ENCODE measurements at places on chromosomes 12 and 14.

DNA sequence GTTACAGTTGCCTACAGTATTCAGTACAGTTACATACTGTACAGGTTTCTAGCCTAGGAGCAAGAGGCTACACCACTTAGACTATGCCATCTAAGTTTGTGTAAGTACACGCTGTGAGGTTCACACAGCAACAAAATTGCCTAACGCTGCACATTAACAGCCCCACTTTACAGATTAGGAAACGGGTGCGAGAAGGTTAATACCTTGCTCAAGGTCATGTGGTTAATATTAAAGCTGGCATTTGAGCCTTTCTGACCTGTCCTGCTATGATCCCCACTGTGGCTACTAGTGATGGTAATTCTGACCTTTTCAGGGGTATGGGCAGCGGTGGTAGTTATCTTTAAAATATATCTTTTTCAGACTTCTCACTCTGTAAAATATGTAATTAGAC, 20.9 kb downstream of the ACVR1B start:
- DNase-seq: no peak

DNA sequence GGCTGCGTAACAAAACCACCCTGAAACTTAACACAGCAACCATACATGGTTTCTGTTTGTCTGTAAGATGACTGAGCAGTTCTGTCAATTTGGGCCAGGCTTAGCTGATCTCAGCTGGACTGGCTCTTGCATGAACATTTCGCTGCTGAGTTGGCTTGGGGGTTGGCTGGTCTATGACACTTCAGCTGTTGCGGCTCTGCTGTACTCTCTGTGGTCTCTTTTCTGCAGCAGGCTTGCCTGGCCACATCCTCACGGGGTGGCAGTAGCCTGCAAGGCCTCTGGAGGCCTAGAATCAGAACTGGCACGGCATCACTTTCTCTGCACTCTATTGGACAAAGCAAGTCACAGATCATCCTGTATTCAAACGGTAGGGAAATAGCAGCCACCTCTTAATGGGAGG, 216.2 kb downstream of the BCL11B start:
- no peak for DNase-seq

GRCh38 chr14:22384167-22384549, 204.9 kb downstream of the DAD1 start:
- DNase-seq: no peak

DNA sequence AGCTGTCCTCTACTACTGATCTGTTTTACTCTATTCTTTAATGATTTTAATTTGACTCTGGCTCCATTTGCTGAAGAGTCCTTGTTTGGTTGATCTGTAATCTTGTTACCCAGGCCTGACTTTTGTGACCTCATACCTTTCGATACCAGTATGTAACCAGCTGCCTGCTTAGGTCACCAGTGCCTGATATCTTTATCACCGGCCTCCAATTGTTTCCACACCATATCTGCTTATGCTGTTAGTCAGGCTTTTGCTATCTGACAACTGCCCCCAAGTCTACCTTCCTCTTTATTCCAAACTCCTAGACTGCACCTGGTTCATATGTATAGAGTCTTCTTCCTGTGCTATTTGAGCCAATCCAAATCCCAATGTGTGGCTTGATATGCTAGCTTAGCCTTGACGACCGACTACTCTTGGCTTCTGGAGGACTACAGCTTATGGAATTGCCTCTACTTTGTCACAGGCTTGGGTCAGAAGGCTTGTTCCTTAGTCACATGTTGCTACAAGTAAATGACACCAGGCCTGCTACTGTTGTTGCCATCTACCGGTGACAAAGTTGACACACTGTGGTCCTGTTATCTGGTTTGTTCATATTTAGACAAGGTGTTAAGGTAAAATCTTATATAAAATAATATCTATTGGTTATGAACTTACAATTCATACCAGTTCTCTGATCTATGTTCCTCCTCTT, 193.9 kb downstream of the TRHDE start:
- no peak for DNase-seq

GRCh38 chr12:71297930-71298329, 140.1 kb upstream of the TSPAN8 start:
- no peak for DNase-seq

GRCh38 chr12:122951406-122951805, 14.9 kb downstream of the ABCB9 start:
- DNase-seq: no peak

DNA sequence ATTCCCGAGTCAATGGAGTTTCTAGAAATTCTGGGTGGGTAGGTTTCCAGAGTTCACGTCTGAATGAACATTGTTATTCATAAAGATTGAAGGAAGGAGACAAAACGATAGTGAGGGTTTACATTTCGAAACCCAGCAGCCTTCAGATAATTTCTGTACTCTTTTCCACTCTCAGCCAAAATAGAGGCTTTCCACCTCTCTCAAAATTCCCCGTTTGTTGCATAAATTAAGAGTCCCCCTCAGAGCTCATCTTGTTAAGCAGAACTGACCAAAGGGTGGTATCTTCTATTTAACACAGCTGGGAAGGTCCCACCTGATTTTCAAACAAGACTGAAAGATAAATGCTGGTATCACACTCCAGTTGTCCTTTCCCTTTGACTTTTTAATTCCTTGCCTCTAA, 21.5 kb upstream of the YARS2 start:
- no peak for DNase-seq

GRCh38 chr12:4353785-4354208, 25.7 kb downstream of the FGF23 start:
- DNase-seq: no peak
